ENCODE measurements at places on chromosomes 3 and 15. TPM values are rescaled to one million over a fixed set of nuclear protein-coding genes. Genes with fewer than 3 reads are reported as not detected.

DNA sequence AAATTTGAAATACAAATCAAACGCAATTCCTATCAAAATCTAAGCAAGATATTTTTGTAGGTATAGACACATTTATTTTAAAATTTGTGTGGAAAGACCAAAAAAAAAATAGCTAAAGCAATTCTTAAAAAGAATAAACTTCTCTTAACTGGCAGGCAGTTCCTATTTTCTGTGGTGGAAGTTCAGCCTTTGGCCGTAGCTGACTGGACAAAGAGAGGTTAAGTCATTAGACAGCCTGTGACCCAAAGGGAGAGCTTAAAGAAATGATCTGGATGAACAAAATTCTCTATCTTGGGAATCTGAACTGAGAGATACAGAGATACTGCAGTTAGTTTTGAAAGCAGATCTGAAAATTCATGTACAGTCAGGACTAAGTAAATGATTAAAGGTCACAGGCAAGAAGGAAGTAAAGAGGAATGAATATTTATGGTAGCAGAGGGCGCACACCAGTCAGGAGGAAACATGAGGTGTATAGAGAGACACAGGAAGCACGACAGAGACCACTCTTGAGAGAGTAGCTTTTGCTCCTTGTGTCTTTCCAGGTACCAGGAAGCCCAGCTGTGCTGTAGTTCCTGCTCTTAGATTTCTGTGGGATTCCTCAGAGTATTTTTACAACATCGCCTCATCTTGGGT lies 57.5 kb downstream of the TPRG1 start:
- DNase-seq = no peak

The TGM4 gene
- total RNA-seq = not detected

GRCh38 chr3:190676481-190676880 lies 162.6 kb downstream of the IL1RAP start:
- DNase-seq = no peak

DNA sequence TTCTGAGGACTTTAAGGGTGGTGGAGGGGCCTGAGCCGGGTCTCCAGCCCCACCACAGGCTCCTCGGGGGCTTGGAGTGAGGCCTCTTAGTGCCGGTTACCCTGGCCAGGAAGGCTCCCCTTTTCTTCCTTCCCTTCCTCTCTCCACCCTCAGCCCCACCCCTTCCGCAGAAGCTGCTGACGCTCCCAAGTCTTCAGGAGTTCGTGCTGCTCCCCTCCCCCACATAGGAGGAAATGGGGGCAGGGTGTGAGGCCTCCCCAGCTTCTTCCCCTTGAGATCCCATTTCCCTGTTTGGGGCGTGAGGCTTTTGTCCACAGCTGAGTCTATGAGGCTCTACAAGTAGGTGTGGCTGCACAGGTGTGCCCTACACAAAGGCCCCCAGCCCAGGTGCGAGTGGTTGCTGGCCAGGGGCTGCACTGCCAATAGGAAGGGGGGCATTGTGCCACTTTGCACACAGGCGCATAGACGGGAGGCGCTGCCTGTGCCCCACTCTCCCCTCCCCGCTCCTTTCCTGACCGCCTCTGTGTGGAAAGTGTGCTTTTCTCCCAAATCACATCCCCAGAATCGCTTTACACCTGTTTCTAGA lies 915 bp upstream of the CALML4 start:
- no peak for DNase-seq

DNA sequence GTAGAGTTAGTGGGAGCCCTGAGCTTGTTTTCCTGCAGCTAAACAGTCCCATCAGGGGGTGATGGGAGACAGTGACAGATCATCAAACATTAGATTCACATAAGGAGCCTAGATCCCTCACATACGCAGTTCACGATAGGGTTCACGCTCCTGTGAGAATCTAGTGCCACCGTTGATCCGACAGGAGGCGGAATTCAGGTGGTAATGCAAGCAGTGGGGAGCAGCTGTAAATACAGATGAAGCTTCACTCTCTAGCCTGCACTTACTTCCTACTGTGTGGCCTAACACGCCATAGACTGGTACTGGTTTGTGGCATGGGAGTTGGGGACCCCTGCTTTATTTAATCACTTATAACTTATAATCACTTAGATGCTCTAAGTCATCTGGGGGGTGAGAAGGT lies 179.1 kb downstream of the AKAP13 start:
- no peak for DNase-seq

- no peak for DNase-seq
Observed at GRCh38 chr15:66240240-66240794, 13.2 kb downstream of the MEGF11 start.

DNA sequence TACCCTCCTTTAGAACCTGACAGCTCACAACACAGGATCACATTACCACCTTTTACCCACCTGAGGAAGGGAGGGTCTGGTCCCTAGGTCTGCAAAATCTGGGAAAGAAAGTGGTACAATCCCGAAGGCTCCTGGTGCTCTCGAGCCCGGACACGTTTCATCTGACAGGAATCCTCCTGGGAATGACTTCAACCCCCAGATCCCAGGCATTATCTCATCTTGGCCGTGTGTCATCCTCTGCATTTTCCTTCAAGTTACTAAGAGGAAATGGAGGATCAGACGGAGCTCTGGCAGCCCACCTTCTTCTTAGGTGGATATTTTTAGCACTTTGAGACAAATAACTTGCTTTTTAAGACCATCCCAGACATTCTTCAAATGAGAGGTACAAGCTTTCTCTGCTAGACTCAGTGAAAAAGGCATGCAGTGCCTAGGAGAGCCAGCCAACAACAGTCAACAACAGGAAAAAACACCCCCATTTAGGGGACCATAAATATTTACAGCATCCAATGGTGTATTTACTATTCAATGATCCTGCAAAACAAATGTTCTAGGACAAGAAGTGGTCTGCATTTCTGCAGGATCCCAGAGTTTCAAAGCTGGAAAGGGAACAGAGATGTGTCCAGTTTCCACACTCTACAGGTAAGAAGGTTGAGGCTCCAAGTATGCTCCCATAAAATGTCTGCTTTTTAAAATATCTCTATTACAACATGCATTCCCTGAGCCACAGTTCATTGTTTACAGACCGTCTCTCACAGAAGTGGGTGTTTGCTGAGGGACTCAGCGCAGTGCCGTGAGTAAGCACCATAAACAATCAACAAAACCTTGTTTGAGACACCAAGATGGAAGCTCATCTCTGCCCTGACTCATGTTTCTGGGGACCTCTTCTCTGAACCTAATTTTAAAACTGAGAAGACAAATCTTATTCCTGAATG lies 38.3 kb upstream of the ARHGEF3 start:
- no peak for DNase-seq

DNA sequence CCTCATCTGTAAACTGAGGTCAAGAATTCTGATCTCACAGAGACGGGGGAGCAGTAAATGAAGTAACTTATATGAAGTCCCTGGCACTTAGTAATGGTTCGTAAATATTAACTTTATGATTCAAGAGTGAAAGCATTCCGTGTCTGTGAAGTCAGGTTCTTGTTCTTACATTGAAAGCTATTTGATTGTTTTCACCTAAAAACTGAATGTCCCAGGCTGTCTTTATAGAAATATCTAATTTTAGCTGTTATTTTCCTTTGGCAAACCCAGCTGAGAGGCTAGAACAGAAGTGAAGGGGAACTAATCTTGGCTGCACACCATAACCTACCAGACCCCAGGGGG lies 84.5 kb downstream of the CHSY1 start:
- no peak for DNase-seq

- DNase-seq = no peak
Observed at GRCh38 chr15:55552926-55553325, 35.2 kb downstream of the PYGO1 start.

The GOLGA6B gene
- not detected for total RNA-seq

GRCh38 chr3:58657571-58658141 lies 8.9 kb downstream of the FAM3D start:
- no peak for DNase-seq

GRCh38 chr3:74599564-74599963 lies 14.9 kb downstream of the CNTN3 start:
- DNase-seq = no peak

- no peak for DNase-seq
Observed at GRCh38 chr3:10290481-10291176, 2.1 kb downstream of the GHRL start.

GRCh38 chr15:64067564-64068030 lies 21.3 kb upstream of the DAPK2 start:
- peak; percentile 62 for DNase-seq

DNA sequence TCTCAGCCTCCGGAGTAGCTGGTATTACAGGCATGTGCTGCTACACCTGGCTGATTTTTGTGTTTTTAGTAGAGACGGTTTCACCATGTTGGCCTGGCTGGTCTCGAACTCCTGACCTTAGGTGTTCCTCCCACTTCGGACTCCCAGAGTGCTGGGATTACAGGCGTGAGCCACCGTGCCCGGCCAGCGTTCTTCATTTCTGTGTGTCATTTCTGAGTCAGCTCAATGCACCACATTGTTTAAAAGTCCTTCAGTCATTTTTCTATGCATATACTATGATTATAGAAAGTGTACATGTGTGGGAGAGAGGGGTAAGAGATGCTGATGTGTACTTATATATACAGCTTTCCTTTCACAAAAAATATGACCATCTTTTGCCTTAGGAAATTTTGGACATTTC lies 2.1 kb downstream of the QTRT2 start:
- DNase-seq = no peak

GRCh38 chr3:48466386-48467109 lies 20.0 kb downstream of the ATRIP start:
- DNase-seq = no peak

DNA sequence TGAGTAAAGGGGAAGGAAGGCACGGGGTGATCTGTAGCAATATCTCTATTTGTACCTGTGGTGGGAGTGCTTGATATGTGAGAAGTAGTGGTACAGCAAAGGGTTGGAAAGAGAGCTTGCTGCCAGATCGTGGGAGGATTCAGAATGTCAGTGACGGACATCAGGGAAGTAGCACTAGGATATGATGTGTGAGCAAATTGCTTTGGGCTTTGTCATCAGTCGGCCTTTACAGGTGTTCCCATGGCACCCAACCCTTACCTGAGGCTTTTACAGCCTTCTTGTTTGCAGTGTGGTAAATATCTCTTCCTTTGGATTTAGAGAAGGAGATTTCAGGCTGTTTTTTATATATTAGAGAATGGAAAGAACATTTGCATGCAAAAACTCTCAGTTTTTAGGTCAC lies 29.8 kb downstream of the IL1RAP start:
- DNase-seq = no peak

DNA sequence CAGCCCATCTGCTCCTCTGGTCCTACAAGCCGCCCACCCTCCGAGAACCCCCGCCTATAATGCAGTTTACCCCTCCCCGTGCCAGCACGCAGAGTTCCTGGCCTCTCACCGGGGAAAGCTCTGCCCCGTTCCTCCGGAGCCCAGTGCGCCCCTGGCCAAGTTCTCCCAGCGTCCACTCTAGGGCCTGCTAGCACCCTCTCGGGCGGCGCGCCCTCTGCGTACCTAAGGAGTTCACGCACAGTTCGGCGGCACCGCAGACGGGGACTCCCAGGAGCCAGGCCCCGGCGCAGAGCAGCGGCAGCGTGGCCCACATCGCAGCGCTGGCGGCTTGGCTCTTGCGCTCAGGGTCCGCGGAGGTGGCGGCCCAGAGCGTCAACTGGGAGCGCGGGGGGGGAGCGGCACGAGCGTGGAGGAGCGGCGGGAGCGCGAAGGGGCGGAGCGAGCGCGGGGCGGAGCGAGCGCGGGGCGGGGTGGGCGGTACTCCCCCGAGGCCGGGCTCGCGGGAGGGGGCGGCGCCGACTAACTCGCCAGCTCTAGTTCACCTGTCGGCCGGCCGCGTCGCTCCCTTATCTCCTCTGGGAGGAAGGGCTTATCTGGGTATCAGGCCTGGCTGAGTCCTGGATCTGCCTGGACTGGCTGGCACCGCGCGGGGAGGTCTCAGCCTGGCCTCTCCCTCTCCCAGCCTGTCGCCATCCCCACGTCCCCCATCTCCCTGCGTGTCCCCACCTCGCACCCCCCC lies at the start of gene CTSH:
Gene CTSH, minus strand, starts transcription at position 378 of the 739 bp plus-strand sequence. Its CDS starts 65 bp downstream, at position 313.
- DNase-seq = peak; percentile 60

The CCDC54 gene
- not detected for total RNA-seq
